ENCODE measurements at places on chromosomes 5 and 9. TPM values are rescaled to one million over a fixed set of nuclear protein-coding genes. Genes with fewer than 3 reads are reported as not detected.

The DCTN4 gene
- total RNA-seq = 54.1 TPM

The TERT gene
- total RNA-seq = 2.2 TPM

The ERBIN gene
- total RNA-seq = 112 TPM

The MOB3B gene
- total RNA-seq = 4.4 TPM

The PCDHB13 gene
- not detected for total RNA-seq

The HK3 gene
- not detected for total RNA-seq

The GNE gene
- 20.2 TPM for total RNA-seq

The LRRC70 gene
- 1.1 TPM for total RNA-seq

DNA sequence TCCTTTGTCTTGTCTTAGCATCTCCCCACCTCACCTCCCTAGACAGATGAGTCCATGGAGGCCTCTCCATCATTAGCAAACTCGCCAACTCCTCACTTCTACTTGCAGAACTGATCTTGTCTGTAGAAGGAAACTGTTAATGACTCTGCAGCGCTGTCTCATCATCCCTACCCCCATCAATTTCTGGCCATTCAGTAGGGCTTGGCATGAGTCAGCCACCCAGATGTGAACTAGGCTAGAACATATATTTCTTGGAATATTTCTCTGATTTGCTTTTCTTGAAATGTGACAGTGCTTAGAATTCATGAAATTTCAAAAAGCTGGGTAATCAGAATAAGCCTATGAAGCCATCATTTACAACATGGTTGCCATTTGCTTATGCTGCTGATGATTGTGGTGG is 1125.0 kb upstream of the DMAC1 start:
- no peak for DNase-seq

DNA sequence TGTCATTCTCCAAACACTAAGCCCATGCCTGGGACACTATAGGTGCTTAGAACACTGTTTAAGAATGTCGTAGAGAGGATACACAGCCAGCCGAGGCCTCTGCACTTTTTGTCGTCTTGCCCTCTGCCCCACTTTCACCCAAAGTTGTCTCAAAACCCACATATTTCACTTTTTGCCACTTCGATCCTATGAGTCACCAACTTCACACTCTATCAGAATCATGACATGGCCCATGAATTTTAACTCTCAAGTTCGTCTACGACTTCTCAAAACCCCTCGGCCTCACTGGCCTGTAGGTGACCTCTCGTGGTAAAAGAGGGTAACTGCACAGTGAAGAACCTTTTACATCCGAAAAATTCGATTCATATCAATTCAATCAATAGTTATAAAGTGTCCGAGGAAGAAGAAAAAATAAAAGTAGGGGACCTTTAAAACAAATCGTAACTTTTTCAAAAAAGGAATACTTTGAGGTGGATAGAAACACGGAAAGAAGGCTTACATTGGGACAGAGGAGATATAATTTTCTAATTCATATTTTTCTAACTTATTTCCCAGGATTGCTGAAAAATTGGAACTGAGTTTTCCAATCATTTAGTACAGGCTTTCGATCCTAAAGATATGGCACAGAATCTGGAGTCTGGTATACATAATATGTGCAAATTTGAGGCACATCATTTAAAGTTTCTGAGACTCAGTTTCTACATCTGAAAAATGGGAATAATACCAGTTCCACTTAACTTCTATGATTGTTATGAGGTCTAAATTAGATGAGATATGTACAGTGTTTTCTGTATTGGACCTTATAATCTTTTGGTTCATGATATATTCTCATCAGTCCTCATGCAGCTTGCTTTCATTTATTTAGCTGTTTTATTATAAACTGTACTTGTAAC is 122.6 kb downstream of the APBA1 start:
- peak; percentile 40 for DNase-seq

DNA sequence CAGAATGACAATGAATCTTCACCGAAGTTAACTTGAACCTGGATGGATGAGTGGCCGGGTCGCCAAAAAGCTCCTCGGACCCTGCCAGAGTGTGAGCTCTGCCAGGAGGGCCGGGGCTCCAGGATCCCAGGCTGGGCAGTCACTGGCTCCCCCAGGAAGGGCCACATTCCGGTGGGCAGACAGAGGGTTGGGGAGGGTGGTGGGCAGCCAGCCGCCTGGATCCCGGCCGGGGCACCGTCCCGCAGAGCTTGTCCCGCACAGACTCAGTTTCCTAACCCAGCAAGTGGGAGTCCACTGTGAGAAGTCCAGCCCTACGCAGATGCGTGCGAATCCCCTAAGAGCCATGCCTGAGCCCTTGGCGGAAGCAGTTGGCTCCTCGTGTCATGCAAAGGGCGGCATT is 10.3 kb upstream of the NOTCH1 start:
- DNase-seq = no peak

DNA sequence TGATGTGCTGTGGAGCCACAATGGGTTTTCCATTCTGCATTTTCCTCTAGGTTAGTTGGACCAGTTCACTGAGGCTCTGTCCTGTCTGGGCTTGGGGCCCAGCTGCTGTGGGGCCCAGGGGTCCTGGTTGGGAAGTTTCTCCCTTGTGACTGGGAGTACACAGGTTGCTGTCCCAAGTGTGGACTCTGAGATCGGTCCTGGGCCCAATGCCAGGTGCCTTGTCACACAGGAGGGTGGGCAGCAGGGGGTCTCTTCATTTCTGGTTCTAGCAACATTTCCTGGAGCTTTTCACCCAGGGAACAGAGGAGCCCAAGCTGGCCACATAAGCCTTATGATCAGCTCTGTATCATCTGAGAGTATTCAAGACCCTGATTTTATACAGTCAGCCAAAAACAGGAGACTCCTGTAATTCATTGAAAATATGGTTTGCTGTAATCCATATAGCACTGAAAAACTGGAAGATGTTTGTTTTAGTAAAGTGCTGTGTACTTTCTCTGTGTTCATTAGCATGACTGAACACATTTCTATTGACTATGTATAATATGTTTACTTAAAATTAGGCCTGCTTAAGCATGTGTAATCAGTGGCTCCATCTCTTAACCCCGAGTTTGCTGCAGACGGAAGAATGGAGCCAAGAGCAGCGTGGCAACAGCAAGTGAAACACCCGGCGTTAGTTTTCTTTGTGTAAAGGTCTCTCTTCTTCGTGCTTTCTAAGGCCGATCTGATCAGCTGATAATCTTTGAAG is 62.5 kb downstream of the MVB12B start:
- no peak for DNase-seq

DNA sequence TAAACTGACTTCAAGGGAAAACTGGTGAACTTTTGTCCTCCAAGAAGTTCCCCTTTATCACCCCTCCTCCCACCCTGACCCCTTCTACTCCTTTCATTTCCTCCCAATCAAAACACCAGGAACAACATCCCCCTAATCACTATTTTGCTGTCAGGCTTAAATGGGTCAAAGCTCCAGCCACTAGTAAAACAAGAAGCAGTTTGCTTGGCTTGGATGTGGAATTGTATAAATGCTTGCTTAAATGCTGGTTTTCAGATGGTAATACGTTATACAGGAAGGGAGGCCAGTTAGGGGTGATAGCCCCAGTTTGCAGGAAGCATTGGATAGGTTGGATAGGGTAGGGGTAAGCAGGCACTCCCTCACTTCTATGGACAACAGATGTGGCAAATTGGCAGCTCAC is 473.6 kb downstream of the AGTPBP1 start:
- no peak for DNase-seq

All from PC-9 (cell line).